ENCODE measurements at places on chromosomes 13 and 19.
A peak's percentile ranks its signal among the peaks of the same experiment; 100 is the strongest.

- no peak for DNase-seq
Observed at GRCh38 chr19:12199757-12200419, 37.0 kb downstream of the ZNF136 start.

- no peak for DNase-seq
Observed at GRCh38 chr13:82467626-82468025, 1414.6 kb downstream of the SLITRK1 start.

DNA sequence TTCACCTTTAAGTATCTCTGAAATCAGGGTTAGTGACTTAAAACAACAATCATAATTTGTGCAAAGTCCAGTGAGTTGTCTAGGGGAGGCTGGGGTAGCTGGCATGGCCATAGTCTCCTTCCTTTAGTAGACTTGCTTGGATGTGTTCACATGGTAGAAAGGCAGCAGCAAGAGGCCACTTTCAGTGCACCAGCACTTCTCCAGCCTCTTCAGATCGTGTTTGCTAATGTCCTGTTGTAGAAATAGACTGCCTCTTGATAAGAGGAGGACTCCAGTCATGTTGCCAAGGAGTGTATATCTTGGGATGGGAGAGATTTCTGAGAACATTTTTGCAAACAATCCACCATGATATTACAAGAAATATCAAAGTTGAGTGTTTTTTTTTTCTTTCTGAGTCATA lies 22.9 kb downstream of the WDFY2 start:
- DNase-seq: no peak

GRCh38 chr19:33175886-33176669 lies 18.1 kb upstream of the LRP3 start:
- no peak for DNase-seq

GRCh38 chr13:112669881-112670499 lies 19.8 kb upstream of the ATP11A start:
- DNase-seq: no peak

DNA sequence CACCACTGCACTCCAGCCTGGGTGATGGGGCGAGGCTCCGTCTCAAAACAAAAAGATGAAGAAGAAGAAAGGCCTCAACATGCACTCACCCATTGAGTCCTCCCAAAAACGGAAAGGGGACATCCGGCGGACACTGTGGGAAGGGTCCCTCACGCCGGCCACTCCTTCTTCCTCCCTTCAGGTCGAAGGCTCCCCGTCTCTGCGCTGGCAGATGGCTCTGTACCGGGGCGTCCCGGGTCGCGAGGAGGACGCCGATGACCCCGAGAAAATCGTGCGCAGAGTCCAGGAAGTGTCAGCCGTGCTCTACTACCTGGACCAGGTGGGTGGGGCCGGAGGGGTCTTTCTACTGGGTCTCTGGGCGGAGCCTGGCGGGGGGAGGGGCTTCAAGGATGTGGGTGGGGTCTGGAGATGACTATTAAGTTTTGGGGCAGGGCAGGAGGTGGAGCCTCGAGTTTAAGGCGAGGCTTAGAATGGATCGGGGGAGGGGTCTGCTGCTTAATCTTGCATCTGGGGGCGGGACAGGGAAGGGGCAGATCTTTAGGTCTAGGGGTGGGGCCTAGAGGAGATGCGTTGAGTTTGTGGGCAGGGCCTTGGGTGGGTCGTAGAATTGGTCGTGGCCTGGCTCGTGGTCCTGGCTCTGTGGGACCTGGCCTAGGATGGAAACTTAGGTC lies 90.2 kb downstream of the MAP4K1 start:
- no peak for DNase-seq

GRCh38 chr19:14073261-14073924 lies 807 bp downstream of the MISP3 start:
- DNase-seq: peak; percentile 58

GRCh38 chr13:41026788-41027187 lies 7.7 kb upstream of the ELF1 start:
- DNase-seq: no peak
